Tibial artery (tissue), 4 donors: ENCODE measurements at places on chromosomes 4 and X.

DNA sequence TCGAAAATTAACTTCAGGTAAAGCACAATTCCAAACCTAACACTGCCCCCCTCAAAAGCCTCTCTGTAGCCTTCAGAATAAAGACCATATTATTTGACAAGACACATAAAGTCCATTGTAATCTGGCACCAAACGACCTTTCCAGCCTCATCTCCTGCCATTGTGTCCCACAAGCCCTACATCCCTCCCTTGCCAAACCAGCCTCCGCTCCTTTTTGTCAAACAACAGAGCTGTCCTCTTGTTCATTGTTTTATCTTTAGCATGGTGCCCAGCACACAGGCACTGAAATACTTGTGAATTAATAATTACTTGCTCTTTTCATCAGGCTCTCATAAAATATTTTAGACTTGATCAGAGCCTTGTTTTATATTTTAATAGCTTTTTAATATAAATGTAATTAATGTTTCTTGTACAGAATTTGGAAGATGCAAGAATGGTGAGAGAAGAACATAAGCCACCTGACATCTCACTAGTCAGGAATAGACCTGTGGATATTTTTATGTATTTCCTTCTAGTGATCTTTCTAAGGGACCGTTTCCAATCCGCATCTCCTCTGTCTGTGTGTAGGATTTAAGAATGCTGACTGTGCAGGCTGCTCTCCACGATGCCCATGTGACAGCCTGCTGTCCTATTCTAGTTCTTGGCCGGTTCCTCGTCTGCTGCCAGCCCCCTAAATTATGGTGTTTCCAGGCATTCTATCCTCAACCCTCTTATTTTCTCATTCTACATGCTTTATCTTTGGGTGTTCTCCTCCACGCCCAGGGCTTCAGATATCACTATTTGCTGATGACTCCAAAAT is 3.0 kb upstream of the IRF2 start:
- DNase-seq: no peak

DNA sequence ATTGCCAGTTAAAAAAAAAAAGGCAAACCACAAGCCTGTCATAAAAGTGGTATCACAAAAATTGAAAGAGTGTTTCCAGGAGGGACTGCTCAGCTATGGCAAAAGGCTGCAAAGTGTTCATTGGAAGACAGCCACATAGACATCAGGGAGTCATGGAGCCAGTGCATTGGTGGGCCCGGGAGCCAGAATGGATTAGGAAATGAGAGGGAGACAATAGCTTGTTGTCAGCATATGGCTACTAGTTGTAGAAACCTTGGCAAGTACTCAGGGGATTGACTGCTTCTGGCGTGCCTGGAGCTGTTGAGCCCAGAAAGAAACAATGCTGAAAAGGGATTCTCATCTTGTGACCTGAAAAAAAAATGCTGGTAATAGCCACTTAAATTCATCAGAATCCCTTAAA is 5.0 kb downstream of the GAR1 start:
- no peak for DNase-seq

GRCh38 chrX:104288269-104288668 is 33.5 kb upstream of the ESX1 start:
- no peak for DNase-seq

DNA sequence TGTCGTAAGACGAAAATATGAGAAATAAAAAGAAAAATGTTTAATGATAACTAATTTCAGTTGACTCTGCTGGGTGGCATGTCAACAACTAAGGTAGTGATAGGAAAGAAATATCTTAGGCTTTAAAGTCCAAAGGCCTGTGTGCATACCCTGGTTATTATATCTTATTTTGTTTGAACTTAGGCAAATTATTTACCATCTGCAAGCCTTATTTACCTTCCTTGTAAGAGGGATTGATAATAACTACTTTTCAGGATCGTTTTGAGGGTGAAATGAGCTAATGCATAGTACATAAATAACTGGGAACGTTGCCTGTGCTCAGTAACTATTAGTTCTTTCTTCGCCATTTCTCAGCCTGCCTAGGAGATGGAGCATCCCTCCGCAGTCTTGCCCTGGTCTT is 41.6 kb upstream of the TAB3 start:
- no peak for DNase-seq

- DNase-seq: no peak
Observed at GRCh38 chr4:38574559-38575333, 89.3 kb upstream of the KLF3 start.

DNA sequence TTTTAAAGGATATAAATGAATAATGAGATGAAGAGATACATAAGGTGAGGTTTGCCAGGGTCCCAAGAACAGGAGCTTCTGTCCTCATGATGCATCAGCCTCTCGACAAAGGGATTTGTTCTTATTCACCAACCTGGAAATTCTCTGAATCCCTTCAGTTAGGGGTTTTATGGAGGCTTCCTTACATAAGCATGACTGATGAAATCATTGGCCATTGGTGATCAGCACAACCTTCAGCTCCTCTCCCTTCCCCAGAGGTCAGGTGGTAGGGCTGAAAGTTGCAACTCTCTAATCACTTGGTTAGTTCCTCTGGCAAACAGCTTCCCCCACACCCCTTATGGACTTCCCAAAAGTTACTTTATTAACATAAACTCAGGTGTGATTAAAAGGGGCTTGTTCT is 222.0 kb downstream of the SPRY1 start:
- no peak for DNase-seq

GRCh38 chr4:33218238-33218637 is 2498.1 kb downstream of the PCDH7 start:
- no peak for DNase-seq

DNA sequence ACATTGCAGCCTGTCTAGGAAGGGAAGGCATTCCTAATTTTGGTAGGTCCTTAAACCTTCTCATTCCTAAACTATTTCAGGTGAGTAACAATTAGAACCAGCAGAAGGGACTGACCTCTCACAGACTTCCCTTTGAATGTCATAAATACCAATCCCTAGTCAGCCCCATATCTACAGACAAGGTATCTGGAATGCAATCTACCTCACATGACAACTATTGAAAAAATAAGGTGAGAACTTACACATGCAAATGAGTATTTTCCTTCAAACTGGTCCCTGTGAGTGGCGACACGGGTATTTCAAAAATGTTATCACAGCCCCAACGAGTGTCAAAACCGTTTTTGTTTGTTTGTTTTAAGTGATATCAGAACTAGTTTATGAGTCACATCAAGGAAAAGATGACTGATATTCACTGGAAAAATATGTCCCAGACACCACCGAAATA is 102.4 kb upstream of the VCX2 start:
- no peak for DNase-seq

GRCh38 chrX:6440648-6441047 is 94.3 kb downstream of the VCX3A start:
- no peak for DNase-seq

DNA sequence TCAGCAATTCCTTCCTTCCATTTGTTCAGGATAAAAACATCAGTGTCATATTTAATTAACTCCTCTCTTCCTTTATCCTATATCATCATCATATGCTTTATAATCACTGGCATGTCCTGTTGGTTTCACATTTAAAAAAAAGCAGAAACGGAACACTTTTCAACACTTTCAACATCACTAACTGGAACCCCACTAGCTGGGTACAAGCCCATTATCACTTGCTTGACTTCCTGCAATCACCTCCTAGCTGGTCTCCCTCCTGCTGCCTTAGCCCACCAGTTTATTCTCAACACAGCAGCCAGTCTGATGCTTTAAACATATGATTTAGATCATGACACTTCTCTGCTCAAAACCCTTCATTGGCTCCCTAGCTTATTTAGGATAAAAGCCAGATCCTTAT is 116.4 kb upstream of the LSM6 start:
- DNase-seq: no peak

- no peak for DNase-seq
Observed at GRCh38 chr4:154120690-154121345, 331.9 kb upstream of the SFRP2 start.

DNA sequence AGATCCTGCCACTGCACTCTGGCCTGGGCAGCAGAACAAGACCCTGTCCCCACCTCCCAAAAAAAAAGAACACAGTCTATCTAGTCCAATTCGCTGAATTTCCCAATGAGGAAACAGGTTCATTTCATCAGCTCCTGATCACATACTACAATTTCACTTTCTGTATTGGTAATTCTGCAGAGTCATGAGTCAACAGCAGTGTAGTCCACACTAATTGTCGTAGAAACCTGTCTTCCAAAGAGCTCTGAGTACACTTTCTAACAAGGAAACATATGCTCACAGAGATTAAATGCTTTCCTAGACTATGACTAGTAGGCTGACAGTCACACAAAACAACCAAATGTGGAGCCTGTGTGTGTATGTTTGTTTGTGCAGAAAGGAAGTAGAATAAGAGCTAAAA is 91.9 kb downstream of the GPC4 start:
- no peak for DNase-seq

- DNase-seq: peak; percentile 56
Observed at GRCh38 chr4:16794816-16795445, 103.5 kb downstream of the LDB2 start.

DNA sequence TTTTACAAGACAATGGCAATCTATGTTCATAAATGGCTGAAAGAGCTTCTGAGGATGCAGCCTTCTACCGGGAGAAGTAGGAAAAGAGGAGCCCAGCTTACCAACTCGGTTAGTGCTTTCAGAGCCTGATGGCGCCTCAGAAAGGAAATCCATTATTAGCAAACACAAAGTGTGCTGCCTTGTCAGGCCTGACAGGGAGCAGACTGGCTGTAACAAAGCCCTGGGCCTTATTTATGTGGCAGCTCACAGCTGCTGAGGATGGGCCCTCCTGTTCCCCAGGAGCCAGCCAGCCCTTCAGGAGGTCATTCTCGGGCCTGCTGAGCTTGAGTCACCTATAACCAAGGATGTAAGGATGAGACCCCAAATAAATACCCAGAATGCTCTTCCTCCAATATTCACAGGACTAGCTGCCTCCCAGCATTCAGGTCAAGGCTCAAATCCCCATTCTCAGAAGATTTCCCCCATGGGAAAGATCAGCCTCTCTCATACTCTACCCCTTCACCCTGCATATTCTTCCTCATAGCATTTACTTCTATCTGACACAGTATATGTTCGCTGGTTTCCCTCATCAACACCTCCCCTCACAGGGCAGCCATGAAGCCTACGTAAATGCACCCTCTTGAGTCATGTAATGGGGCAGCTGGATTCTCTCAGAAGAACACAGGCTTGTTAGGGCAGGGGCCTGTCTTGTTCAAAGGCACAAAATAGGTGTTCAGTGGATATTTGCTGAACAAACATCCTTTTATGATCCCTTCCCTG is 227.0 kb upstream of the RASGEF1B start:
- no peak for DNase-seq

GRCh38 chr4:114980932-114981708 is 132.3 kb downstream of the NDST4 start:
- no peak for DNase-seq

GRCh38 chrX:97175147-97175546 is 291.4 kb downstream of the RPA4 start:
- DNase-seq: no peak

DNA sequence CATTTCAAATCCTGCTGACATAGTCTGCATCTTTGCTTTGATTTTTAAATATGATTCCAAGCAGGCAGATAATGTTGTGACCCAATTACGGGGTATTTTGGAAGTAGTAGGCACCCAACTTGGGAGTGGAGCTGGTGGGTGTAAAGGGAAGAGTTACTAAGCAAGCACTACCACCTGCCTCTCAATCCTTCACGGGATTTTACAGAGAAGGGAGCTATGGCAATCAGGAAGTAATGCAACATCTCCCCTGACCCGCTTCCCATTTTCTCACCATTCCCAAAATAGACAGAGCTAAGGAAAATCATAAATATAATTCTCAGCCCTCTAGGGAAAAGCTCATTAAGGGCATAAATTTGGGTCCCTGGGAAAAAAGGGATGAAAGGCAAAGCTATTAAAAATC is 9.2 kb downstream of the APBB2 start:
- DNase-seq: no peak

DNA sequence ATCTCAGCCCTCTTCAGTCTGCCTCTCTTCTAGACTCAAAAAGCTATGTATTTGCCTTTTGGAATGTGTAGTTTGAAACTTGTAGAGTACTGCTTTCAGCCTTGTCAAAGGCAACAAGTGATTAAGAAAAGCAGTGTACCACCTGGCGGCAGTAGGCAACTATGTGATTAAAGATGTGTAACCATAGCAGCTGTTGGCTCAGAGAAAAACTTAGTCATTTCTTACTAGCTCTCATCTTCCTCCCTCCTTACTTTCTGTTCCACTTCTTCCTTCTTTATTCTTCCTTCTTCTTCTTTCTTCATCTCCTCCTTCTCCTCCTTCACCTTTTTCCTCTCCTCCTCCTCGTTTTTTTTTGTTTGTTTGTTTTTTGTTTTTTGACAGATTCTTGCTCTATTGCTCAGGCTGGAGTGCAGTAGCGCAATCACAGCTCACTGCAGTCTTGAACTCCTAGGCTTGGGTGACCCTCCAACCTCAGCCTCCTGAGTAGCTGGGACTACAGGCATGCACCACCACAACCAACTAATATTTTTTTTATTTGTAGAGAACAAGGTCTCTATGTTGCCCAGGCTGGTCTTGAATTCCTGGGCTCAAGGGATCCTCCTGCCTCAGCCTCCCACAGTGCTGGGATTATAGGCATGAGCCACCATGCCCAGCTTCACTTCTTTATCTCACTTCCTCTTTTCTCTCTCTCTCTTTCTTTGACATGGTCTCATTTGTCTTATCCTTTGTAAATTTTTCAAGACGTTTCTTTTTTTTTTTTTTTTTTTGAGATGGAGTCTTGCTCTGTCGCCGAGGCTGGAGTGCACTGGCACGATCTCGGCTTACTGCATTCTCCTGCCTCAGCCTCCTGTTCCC is 32.6 kb downstream of the ABHD18 start:
- no peak for DNase-seq

- DNase-seq: no peak
Observed at GRCh38 chr4:177385576-177386277, 56.5 kb downstream of the AGA start.

GRCh38 chr4:123114084-123114914 is 191.9 kb upstream of the NUDT6 start:
- DNase-seq: no peak

GRCh38 chr4:180101348-180102083 is 2141.7 kb upstream of the TENM3 start:
- no peak for DNase-seq

- DNase-seq: no peak
Observed at GRCh38 chrX:139831017-139831416, 101.8 kb downstream of the ATP11C start.

DNA sequence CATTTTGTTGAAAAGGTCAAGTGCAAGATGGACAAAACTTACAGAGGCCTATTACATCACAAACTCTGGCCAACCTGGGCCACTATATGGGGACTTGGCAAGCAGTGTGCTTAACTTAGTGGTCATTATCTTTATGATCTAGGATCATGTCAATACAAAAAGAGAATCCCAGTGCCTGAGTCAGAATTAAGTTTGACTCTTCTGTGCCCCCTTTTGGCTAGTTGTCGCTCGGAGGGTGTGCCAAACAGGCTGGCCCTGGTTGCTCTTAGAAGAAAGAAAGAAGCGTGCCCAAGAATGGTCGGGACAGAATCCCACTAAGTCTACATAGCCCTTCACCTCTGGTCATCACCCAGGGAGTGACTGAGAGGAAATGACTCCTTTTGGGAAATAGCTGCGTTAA is 100.1 kb downstream of the EIF4E start:
- DNase-seq: no peak

GRCh38 chrX:1587161-1587560 is 4.2 kb upstream of the AKAP17A start:
- DNase-seq: no peak
